GM12891 (cell line): ENCODE measurements at places on chromosomes 5 and 9.

DNA sequence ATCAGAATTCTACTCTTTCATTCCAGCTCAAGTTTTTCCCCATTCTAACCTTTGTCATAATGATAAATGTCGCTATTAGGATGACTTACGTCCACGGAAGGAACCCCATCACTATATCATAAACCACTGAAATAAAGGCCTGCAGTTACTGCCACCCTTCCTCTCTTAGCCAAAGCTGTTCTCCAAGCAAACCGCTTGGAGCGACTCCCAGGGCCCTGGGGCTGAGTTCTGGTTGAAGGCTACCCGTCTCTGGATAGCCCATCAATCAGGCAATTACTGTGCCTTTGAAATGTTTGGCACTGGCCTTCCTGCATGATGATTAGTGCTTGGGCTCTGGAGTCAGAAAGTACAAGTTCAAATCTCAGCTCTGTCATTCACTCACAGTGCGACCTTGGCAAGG is 386.0 kb downstream of the SPOCK1 start:
- DNase-seq: no peak

- DNase-seq: no peak
These were observed 83.7 kb downstream of the GALNT10 start for GRCh38 chr5:154273963-154274827.

DNA sequence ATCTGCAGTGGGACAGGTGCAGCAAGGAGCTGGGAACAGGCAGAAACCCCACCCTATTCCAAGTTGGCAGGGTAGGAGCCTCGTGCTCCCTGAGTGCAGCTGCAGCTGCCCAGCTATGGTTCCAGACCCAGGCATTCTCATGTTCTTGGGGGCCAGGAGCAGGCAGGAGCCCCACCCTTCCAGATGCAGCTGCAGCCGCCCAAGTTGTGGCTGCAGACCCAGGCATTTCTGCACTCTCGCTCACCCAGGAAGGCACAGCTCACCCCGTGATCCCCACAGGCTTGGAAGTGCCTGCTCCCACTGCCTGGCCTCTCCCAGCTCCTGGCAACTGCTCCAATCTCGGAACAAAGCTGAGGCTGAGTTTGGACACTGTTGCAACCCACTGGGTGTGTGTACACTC is 275.8 kb upstream of the ADRA1B start:
- no peak for DNase-seq

- no peak for DNase-seq
These were observed 135.9 kb downstream of the CCDC192 start for GRCh38 chr5:127839072-127839471.

DNA sequence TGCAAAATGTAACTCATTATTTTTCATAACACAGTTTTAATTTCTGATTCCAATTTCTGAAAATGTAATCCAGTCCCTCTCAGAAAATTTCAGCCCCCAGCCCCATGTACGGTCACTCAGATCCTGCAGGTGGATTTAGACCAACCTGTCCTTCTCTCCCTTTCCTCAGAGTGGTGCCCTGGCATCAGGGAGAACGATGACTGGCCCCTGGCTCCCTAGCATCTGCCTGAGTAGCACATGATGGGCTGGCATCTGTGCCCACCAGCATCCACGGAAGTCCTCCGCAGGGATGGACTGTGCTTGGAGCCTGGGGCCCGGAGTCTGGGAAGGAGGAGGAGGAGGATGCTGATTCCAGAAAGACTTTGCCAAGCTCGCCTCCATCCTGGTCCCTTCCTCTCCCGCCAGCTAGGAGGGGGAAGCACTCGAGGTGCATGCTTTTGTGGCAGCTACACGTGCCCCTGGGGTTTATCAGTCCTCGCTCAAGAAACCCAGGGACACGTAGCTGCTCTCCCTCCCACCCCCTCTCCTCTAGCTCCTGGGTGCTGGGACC is 54.4 kb upstream of the RUFY1 start:
- DNase-seq: no peak

DNA sequence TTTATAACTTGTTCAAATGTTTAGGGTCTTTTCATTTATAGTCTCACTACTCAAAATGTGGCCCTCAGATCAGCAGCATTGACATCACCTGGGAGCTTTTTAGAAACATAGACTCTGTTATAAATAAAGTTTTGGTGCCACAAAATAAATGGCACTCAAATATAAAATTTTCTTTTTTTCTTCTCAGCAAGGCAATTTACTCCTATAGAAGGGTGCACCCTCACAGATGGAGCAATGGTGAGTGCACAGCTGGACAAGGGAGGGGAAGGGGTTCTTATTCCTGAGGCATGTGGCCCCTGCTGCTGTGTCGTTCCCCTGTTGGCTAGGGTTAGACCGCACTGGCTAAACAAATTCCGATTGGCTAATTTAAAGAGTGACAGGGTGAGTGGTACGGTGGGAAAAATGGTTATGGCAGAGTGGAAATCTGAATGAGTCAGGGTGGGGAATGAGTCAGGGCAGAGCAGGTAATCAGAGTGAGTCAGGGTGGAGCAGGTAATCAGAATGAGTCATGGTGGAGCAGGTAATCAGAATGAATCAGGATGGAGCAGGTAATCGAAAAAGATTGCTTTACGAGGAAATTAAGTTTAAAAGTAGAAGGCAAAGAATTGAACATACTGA is 31.8 kb upstream of the C7 start:
- no peak for DNase-seq

DNA sequence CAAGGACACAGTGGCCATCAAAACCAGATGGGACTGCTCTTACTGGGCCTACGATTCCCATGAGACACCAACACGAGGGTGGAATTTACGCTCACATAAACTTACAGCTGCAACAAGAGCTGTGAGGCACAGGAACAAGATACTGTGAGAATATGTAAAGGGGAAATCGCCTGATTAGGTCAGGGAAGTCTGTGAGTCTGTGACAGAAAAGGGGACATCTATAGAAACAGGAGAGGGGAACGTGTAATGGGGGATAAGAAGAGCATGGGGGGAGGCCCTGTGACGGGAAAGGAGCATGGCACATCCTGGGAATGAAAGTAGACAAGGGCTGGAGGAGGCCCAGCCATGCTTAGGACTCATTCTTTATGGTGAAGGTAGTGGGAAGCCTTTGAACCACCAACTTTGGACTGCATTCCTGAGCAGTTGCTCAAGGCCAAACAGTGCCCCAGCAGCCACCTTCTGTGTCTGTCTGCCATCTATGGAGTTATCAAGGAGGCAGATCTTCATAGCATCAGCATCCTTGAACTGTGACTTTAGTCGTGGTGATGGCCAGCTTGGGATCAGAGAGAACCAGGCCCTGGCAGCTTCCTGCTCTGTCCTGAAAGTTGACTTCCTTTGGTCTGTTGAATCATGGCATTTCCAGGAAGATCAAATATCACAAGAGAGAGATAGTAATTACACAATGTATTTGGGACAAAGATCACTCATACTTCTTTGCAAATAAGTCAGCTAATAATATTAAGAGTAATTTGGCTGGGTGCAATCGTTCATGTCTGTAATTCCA is 87.9 kb upstream of the FAM169A start:
- no peak for DNase-seq

GRCh38 chr5:37825334-37825915 is 14.4 kb downstream of the GDNF start:
- no peak for DNase-seq

- peak; percentile 19 for DNase-seq
These were observed 48.0 kb upstream of the DMRT3 start for GRCh38 chr9:928363-929042.

- no peak for DNase-seq
These were observed 99.3 kb downstream of the RGS3 start for GRCh38 chr9:113562653-113563381.

GRCh38 chr5:38871058-38871605 is 25.3 kb downstream of the OSMR start:
- no peak for DNase-seq

GRCh38 chr9:137146527-137146918 is 7.6 kb downstream of the GRIN1 start:
- DNase-seq: no peak

- DNase-seq: peak; percentile 43
These were observed 48.6 kb downstream of the UGCG start for GRCh38 chr9:111945216-111945615.

GRCh38 chr5:153276151-153276550 is 214.3 kb upstream of the GRIA1 start:
- peak; percentile 4 for DNase-seq

DNA sequence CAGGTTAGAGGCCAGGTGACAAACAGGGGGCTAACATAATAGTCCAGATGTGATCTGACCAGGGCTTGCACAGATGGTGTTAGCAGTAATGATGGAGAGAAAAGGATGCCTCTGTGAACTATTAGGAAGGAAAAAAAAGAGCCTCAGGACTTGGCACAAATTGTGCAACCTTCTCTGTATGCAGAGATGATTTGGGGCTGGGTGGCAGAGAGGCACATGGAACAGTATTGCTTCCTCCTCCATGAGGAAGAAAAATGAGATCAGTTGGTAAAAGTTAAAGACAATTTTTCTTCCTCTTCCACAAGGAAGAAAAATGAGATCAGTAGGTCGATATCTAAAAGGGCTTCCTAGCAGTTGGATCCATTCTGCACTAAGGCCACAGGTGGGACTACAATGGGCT is 13.9 kb upstream of the ANXA6 start:
- DNase-seq: no peak

DNA sequence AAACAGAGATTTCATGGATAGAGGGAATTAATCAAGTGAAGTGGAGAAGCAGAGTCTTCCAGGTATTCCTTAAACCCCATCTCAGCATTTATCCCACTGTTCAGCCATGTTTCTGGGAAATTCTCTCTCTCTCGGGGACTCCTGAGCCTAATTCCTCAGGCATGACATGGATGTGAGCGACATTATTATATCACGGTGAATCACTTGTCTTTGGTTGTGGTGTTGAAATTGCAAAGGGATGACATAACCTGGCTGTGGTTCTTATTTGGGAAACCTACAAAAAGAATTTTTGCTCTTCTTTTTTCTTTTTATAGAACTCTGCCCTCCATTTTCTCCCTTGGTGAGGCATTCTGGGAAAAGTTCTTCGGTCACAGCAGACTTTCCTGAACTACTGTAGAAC is 457.9 kb upstream of the PTGER4 start:
- no peak for DNase-seq

GRCh38 chr5:180251141-180251540 is 40.7 kb downstream of the MAPK9 start:
- DNase-seq: no peak

- no peak for DNase-seq
These were observed 56.4 kb upstream of the GOLPH3 start for GRCh38 chr5:32230356-32231099.

GRCh38 chr9:98342820-98343210 is 87.4 kb upstream of the TBC1D2 start:
- no peak for DNase-seq

DNA sequence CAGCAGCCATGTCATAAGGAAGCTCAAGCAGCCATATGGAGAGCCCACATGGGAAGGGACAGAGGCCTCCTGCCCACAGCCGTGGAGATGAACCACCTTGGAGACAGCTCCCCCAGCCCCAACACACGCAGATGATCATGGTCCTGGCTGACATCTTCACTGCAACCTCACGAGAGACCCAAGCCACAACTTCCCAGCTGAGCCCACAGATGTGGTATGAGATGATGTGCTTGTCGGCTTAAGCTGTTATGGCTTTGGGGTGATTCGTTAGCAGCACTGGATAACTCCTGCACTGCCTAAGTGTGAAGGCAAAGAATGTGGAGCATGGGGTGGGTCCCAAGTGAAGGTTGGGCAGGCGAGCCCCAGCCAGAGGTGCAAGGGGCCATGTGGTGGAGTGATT is 163.4 kb downstream of the ERCC6L2 start:
- DNase-seq: no peak

GRCh38 chr5:171627936-171628632 is 157.5 kb upstream of the SMIM23 start:
- no peak for DNase-seq

- no peak for DNase-seq
These were observed 839.9 kb downstream of the MAT2B start for GRCh38 chr5:164345173-164345849.

GRCh38 chr5:6909901-6910300 is 196.7 kb downstream of the TENT4A start:
- no peak for DNase-seq

DNA sequence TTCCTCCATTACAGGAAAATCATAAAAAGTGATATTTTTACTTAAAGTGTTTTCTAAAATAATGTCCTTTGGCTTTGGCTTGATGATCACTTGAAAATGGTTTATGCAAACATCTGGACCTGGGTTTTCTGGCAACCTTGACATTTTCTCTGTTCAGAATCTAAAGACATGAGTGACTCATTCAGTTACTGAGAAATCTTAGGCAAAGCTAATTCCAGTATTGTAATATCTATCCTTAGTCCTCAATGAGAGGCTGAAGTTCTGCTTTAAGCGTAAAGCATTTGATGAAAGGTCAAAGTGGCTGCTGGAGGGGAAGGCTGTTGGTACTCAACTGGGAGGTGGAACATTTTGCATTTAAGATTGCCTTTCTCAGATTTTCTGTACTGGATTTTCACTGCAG is 2.3 kb downstream of the MAN2A1 start:
- no peak for DNase-seq

DNA sequence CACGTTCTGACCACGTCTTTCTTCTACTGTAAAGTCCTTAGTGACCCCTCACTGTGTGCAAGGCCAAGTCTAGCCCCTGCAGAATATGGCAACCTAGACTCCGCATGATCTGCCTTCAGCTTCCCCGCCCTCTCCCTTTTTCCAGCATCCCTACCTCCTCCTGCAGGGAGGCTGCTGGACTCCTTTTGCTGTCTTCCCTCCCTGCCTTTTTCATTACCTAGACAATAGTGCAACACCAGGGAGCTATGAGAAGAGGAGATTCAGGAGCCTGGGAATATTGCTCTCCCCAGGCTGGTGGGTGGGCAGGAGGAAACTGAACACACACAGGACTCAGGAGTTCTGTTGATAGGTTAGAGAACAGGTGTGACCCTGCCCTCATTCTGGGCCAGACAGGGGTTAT is 33.1 kb upstream of the LARP1 start:
- no peak for DNase-seq

GRCh38 chr9:70641031-70641430 is 226.6 kb upstream of the KLF9 start:
- no peak for DNase-seq

DNA sequence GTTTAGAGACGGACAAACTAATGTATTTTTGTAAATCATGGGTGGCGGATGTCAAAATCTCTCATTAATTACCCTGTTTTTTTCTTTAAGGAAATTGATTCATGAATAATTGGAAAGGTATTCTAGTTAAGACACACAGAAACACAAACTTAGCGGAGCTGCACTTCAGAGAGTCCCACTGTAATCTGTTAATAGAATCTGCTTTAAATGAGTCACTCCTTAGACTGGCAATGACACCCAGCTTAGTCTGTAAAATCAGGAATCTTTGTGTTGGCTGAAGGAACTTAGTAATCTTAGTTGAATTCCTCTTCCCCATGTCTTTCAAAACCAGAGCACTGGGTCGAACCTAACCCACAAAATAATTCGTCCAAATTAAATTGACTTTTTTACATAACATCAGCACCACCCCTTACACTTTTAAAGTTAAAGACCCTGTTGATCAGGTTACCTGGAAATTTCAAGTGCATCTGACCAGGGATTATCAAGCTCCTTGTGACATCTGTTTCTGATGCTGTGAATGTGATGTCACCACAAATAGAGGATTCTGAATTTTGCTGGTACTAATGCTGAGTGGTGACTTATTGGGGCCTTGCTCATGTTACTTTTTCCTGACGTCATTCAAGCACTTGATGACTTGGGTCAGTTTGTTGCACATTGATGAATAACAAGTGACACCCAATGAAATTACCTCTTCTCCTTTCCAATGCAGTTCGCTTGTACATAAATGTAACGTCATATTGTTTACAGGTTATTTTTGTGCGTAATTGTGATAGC is 313.6 kb downstream of the KCTD16 start:
- no peak for DNase-seq

GRCh38 chr9:83620841-83621636 is 1.9 kb upstream of the IDNK start:
- DNase-seq: no peak

- DNase-seq: no peak
These were observed 435.4 kb downstream of the ZSWIM6 start for GRCh38 chr5:61767231-61768080.
